ENCODE measurements at places on chromosomes 11 and 22. TPM values are rescaled to one million over a fixed set of nuclear protein-coding genes. Genes with fewer than 3 reads are reported as not detected.

- no peak for DNase-seq
Observed at GRCh38 chr11:1656670-1657069, 27.1 kb downstream of the KRTAP5-5 start.

The OR6T1 gene
- total RNA-seq = not detected

DNA sequence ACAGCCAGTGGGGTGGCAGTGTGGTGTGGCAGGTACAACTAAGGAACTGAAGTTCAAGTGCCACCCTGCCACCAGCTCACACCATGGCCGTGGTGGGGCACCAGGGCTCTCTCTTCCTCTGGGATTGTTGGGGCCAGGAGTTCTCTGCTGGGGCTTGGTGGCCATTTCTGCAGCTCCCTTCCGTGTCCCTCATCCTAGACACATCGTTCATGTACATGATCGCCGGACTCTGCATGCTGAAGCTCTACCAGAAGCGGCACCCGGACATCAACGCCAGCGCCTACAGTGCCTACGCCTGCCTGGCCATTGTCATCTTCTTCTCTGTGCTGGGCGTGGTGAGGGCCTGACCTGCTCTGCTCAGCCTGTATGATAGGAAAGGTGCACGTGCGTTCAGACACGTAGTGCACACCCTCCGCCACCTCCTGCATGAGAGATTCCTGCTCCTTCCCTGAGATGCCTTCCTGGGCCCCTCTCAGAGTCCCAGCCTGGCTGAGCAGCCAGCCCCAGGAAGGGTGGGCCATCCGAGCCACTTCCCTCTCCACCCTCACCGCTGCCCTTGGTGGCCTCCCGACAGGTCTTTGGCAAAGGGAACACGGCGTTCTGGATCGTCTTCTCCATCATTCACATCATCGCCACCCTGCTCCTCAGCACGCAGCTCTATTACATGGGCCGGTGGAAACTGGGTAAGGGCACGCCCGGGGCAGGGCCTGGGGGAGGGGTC, 7.3 kb upstream of the TAGLN start:
- no peak for DNase-seq

- no peak for DNase-seq
Observed at GRCh38 chr11:69048031-69048693, 570 bp upstream of the TPCN2 start.

The LDHAL6A gene
- not detected for total RNA-seq

All from SJSA1 (cell line).